Central memory CD8-positive, alpha-beta T cell (primary cell): ENCODE measurements at places on chromosomes 16 and 17.
A peak's percentile ranks its signal among the peaks of the same experiment; 100 is the strongest.

- no peak for DNase-seq
Observed at GRCh38 chr17:8900626-8901585, 33.4 kb upstream of the PIK3R6 start.

DNA sequence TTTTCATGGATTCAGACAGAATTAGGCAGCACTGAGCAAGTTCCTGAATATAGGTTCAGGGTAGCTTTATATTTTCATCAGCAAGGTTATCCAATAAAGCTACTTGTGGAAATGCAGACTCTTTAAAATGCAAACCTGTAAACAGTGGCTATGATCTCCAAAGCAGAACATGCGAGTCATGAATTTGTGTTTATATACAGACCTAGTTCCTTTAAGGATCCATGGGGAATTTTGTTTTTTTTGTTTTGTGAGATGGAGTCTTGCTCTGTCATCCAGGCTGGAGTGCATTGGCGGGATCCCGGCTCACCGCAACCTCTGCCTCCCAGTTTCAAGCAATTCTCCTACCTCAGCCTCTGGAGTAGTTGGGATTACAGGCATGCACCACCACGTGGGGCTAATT is 14.8 kb downstream of the CLEC16A start:
- DNase-seq, result no peak

DNA sequence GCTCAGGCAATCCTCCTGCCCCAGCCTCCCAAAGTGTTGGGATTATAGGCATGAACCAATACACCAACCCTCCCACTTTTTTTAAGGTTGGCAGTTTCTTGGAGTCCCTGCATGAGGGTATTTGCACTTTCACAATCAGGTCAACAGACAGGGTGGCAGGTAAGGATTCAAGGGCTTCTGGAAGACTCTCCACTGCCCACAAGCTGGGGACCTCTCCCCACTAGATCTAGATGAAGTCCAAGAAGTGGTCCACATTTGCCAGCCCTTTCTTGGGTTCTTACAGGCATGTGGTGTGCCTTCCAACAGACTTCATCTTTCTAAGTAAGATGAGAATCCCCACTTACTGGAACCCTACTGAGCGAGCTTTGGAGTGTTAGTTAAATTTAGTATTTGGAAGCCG is 3.9 kb downstream of the ASB16 start:
- DNase-seq, result no peak

GRCh38 chr17:43905400-43905984 is 1.8 kb downstream of the MPP2 start:
- DNase-seq, result no peak

GRCh38 chr17:35612924-35613521 is 25.9 kb downstream of the AP2B1 start:
- no peak for DNase-seq

GRCh38 chr17:3835410-3836229 is 10.4 kb downstream of the NCBP3 start:
- no peak for DNase-seq

GRCh38 chr17:14923981-14924380 is 341.1 kb downstream of the PMP22 start:
- no peak for DNase-seq

- no peak for DNase-seq
Observed at GRCh38 chr16:51569203-51569931, 418.3 kb upstream of the SALL1 start.

GRCh38 chr17:43211480-43212402 is at the start of gene TMEM106A:
Gene TMEM106A (plus strand): TSS chr17:43211875. CDS start chr17:43213042, 1,167 bp downstream.
- peak; percentile 61 for DNase-seq

DNA sequence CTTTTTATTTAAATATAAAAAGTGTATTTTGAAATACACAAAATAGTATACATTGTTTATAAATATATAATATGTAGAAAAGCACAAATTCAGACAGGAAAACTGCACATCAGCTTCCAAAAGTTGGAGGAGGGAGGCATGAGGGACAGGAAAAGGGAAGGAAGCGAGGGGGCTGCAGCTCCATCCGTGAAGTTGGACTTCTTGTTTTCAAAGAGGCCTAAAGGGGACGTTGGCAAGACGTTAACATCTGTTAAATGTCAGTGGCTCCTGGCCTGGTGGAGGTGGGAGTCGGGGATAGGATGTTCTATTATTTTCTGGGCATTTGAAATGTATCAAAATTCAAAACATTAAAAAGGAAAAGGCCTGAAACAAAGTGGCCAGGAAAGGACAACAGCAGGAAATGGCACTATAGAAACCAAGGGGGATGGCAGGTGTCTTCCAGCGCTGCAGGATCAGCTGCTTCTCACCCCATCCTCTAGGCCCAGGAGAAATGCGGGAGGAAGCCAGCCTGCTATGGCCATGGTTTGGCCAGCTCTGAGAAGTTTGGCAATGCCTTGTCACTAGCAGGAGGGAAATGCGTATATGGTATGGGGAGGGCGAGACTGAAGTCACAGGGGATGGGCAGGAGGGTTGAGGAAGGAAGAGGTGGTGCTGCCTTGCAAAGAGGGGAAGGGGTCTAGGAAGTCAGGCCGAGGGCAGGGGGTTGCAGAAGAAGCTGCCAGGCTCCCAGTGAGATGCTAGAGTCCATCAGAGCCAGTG is 6.4 kb downstream of the CMTM2 start:
- DNase-seq, result no peak

GRCh38 chr16:23420011-23420410 is 33.0 kb downstream of the COG7 start:
- no peak for DNase-seq

DNA sequence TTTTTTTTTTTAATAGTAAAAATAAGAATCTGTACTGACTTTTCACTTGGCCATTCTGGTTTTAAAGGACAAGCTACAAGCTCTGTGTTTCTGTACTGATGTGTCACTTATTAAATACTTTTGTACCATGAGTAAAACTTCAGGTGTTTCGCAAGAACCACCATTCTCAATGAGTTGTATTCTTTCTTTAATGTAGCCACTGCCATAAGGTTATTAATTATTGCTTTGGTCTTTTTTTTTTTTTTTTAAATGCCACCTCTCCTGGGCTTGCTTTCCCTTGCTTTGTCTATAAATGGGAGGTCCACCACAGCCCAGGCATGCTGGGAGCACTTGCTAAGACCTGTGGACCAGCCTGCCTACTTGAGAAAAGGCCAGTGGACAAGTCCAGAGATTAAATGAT is 8.4 kb downstream of the ARL2BP start:
- no peak for DNase-seq

DNA sequence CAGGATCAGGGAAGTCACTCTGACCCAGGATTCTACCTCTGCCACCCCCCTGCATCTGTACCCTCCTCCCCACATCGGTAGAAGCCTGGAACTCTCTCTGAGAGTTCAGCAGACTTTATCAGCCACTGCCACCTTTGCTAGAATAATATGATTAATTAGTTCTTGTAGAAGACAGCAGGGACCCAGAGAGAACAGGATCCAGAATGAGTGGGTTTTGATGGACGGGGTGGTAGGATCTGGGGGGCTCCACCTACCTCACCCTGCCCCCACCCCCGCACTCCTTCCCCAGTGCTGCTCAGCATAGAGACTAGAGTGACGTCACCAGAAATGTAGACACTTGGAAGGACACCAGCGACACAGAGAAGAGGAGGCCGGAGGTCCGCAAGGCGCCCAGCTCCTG is 33.5 kb downstream of the ABCC6 start:
- no peak for DNase-seq

- DNase-seq, result no peak
Observed at GRCh38 chr16:66049865-66050264, 316.6 kb upstream of the CDH5 start.

DNA sequence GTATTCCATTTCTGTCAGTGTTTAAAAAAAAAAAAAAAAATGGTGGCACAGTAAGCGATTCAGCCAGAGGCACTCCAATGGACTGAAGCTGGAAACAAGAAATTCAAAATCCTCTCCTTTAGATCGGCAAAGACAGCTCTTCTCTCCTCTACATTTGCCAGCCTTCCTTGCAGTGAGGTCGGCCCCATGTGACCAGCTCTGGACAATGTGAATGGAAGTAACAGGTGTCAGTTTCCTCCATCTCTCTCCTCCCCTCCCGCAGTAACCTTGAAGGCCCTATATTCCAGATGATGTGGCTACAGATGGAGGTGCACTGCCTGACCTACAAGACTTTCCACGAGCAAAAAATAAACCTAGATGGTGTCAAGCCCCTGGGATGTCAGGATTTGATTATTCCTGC is 15.0 kb downstream of the CUEDC1 start:
- no peak for DNase-seq

DNA sequence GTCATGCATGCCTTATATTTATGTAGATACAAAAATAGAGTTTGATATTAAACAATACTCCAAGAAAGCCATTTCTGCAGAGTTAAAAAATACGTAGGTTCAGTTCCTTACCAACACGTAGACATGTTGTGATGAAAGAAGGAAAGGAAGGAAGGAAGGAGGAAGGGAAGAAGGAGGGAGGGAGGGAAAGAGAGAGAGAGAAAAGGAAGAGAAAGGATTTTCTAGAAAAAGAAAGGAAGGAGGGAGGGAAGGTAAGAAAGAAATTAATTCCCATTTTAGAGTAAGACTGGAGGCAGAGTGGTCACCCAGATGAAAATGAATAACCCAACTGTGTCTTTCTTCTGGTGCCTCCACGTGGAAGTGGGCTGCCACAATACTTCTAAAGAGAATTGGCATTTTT is 652.1 kb downstream of the WWOX start:
- DNase-seq, result no peak

GRCh38 chr17:49577963-49578362 is 2.3 kb downstream of the NXPH3 start:
- DNase-seq, result no peak

DNA sequence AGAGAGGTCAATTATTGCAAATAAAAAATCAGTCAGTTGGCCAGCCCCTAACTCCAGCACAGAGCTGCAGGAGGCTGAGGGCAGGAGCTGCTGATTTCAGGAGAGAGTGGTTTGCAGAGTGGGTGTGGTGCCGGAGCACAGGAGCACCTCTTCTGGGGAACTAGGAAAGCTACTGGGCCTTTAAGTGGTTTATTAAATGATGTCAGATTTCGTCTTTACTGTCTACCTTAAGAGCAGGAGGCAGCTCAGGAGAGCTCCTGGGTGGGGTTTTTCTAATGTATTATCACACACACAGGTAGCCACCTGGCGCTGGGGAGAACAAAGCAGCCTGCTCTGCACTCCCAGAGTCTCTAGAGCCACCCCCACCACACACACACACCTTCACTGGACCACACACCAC is 11.5 kb upstream of the HAS3 start:
- DNase-seq, result no peak

GRCh38 chr17:6374761-6375312 is 60.1 kb downstream of the AIPL1 start:
- DNase-seq, result no peak

DNA sequence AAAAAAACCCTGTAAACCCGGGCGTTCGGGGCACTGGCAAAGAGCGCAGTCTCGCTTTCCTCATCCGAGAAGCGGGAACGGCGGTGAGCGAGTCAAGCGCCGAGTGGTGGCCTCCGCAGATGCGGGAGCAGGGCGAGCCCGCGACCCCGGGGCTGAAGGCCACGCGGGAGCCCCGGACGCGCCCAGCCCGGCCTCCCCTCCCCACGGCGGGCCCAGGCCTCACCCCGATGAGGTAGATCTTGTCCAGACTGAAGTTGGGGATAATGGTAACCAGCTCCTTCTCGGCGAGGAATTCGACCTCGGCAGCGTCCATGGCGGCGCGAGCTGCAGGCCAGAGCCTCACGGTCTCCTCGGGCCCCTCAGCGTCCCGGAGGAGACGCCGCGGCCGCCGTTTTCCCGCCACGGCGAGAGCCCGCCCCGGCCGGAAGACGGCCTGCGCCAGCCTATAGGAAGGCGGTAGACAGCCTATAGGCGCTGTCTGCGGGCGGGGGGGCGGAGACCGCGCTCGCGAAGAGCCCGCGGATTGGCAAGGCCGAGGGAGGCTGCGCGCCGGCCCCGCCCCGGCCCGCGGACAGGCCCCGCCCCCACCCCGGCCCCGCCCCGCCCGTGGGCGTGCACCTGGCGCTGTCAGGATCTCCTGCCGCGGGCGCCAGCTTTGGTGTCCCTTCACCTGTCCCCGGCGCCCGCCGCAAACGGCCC is at the start of gene GINS2:
Gene GINS2, minus strand, starts transcription at position 369 of the 699 bp plus-strand sequence. Its CDS starts 56 bp downstream, at position 313.
- DNase-seq, result peak; percentile 67

- DNase-seq, result no peak
Observed at GRCh38 chr16:19760356-19761060, 42.4 kb downstream of the IQCK start.

GRCh38 chr17:601244-601925 is 113.3 kb downstream of the VPS53 start:
- no peak for DNase-seq

DNA sequence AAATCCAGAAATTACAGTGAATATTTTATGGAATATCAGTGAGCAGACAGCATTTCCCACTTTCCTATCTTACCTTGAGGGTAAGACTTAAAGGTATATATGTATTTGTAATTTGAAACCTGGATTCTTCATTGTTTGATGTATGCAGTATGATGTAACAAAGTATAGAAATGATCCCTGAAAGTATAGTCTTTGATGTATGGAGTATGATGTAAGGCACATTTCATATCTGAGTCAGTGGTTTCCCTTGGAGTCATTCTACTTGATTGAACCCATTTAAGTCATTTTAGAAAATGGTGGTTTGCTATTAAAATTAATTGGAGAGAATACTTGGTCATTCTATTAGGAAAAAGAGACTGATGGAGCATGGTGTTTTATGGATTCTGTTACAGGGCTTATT is 10.1 kb downstream of the AMZ2 start:
- DNase-seq, result no peak

DNA sequence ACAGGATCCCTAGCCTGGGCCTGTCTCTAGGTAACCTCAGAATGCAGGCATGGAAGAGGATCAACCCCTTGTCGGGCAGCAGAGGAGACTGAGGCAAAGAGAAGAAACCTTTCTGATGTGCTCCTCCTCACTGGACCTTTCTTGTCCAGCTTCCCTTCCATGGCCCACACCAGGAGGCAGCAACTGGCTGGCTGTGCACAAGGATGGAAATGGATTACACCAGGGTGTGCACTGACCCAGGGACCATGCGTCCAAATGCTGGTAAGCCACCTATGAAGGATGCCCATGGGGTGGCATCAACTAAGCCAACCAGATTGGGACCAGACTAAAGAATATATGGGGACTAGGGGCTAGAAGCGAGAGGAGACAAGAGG is 83.0 kb downstream of the N4BP1 start:
- DNase-seq, result no peak

- DNase-seq, result no peak
Observed at GRCh38 chr16:55204923-55205322, 119.1 kb upstream of the IRX6 start.

GRCh38 chr16:46996952-46997458 is 23.5 kb upstream of the DNAJA2 start:
- DNase-seq, result no peak

DNA sequence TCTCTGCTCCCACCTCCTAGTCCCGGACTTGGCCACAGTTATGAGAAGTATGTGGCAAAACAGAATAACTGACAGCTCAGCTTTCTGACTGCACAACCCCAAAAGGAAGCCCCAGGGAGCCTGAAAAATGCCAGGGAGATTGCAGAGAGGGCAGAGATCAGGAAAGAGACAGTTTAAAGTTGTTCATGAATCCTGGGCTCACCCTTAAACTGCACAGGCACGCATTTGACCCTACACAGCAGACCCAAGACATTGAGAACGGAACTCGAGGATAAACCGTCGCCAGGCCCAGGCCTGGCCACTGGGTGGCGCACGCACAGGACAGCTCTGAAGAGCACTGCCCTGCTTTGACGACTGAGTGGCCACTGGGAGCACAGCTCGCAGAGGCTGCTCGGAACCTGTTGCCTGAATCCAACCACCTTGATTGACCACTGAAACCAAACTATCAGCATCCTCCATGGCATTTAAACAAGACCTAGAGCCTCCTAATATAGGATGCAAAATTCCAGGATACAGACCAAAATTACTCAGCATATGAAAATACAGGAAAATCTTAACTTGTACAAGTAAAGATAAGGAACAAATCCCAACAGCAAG is 114.0 kb downstream of the C16orf95 start:
- DNase-seq, result no peak

GRCh38 chr16:7746941-7747340 is 414.3 kb downstream of the RBFOX1 start:
- no peak for DNase-seq
